ENCODE measurements at places on chromosomes 6 and 20.

DNA sequence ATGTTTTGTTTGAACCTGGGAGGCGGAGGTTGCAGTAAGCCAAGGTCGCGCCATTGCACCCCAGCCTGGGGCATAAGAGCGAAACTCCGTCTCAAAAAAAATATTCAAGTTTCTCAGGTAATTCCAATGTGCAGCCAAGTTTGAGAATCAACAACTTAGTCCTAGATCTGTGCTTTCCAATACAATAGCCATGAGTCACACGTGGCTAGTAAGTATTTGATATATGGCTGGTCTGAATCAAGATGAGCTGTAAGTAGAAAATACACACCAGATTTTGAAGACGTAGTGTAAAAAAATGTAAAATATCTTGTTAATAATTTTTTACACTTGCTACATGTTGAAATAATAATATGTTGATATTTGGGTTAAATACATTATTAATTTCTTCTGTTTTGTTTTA is 35.0 kb upstream of the BTBD3 start:
- no peak for DNase-seq

GRCh38 chr6:31702405-31702818 is 712 bp downstream of the ABHD16A start:
- no peak for DNase-seq

- DNase-seq, result no peak
Observed at GRCh38 chr20:38063911-38064530, 30.5 kb downstream of the RPRD1B start.

DNA sequence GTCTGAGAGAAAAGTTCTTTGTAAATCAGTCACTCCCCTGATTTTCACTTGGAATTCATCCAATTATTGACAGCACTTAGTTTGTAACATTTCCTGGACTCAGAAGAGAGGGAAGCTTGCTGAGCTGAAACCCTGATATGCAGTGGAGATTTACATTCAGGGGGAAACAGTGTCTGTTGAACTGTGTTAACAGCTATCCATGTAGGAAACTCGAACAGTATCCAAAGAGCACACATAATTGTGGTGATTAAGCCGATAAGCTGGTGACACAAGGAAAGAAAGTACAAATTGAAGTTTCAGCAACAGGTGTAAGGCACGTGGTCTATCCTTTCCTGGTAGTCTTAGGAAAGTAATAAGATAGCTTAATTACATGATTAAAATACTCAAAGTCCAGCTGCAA is 78.1 kb upstream of the FLRT3 start:
- DNase-seq, result no peak

DNA sequence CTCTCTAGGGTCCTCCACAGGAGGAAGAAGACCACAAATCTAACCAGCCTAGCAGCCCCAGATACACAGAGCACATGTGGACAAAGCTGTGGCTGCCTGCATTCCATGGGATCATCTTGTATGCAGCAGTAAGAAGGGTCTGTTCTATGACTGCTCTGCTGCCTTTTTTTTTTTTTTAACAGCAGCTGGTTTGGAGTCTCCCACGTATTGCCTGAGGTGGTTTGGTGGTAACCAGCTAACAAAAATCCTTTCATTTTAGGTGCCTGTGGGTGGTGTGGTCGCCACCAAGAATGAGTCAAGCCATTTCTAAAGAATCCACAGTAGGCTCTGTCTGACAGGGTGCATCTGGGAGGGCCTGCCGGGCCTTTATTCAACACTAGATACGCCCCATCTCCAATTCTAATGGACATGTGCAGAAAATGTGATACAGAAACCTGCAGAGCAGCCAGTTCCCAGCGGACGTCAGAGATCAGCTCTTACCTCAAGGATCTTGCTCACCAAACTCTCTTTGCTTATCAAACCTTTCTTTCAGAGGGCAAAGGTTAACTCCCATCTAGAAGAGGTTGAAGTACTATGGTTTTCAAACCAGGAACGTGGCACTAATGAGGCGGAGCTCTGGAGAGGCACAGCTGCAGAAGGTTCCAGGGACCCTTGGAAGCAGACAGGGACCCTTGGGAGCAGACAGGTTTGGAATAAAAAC is 32.0 kb downstream of the GNAS-AS1 start:
- DNase-seq, result peak; percentile 46

DNA sequence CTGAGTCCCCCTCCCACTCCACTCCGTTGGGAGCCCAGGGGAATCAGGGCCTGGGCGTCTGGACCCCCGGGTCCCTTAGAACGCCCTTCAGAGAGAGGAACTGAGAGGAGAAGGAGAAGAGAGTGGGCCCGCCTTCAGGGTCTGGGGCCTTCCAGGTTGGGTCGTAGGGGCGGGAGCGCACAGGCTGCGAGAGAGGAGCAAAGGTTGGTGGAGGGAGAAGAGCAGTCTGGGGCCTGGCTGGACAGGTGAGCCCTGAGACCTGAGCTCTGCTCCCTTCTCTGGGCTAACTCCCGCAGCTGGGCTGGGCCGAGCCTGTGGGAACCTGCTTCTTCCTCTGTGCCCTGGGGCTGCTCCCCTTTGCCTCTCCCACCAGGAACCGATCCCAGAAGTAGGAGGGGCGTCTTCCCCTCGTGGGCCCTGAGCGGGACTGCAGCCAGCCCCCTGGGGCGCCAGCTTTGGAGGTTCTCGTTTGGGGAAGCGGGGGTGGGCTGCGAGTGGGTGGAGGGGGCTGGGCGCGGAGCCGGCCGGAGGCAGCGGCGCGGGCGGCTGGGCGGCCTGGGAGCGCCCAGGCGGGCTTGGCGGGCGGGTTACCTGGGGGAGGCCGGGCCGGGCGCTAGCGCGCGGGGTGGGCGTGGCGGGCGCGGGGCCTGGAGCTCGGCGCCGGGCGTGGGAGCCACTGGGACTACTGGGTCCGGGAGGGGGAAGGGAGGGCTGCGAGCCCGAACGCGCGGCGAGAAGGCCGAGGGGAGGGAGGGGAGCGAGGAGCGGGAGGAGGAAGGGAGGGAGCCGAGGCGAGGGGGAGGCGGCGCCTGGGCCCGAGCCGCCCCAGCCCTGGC is at the start of gene DDR1:
DDR1 (plus strand) TSS at position 835 of the 836 bp plus-strand sequence. CDS start 4,211 bp downstream, outside the sequence.
- DNase-seq, result peak; percentile 34

DNA sequence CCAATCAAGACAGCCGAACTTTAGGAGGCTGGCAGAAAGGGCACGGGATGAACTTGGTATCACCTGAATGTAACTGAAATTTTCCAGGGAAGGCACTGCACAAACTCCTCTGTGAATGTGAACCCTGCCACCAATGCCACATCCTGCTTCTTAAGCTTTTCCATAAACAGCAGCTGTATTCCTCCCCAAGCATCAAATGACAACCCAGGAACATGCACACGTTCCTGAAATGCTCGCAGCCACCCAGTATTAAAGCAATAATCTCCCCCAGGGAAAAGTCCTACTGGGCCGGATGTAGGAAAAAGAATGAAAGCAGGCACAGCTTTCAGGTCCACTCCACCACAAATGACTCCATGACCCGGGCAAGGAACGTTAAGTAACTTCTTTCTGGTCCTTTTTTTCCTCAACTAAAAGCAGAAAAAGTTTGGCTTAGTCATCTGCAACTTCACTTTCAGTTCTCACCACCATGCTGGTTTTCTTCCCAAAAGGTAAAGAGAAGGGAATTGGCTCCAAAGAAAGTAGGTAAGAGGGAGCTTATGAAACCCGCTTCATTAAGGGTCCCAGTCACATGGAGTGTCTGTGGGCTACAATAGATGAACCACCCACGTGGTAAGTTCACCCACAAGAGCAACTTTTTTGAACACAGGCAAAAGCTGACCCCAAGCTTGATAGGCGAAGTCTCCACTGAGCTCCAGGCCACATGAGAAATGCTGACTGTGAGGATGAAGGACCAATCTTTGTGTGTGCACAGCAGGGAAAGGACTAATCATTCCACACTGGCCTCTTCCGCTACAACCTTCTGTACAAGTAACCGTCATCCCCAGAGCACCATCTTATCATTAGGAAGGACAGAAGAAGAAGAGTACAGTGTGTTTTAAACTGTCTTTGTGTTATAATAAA is 90.1 kb downstream of the HIVEP2 start:
- DNase-seq, result peak; percentile 26

DNA sequence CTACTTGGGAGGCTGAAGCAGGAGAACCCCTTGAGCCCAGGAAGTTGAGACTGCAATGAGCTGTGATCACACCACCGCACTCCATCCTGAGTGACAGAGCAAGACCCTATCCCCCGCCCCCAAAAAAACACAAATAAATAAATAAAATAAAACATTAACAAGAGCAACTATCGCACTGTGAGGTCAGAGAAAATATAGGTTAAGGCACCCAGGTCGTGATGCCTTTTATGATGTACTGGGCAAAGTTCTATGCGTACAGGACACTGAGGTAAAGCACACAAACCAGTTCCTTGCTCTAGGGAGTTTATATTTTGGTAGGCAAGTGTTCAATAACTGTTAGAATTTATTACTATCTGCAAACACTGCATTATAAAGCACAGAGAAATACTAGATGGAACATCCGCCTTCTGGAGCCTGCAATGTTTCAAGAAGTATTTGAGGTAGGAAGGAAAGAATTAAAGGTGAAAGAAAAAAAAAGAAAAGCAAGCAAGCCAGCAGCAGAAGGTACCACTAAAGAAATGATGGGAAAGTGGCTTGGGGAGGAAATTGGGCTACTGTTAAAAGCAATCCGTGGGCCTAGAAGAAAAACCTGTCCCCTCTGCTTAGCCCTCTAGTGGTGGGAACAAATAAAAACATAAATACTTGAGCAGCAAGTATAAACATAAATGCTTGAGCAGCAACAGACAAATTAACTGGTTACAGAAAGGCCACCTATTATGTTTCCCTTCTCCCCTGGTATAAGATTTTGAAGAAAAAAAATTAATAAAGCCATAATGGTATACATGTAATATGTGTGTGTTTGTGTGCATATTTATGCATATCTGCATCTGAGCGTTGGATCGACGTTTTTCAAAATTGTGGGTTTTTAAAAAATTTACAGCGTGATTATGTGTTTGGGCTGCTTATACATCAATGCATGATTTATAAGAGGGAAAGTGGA is 128.0 kb downstream of the PHACTR1 start:
- DNase-seq, result peak; percentile 41

DNA sequence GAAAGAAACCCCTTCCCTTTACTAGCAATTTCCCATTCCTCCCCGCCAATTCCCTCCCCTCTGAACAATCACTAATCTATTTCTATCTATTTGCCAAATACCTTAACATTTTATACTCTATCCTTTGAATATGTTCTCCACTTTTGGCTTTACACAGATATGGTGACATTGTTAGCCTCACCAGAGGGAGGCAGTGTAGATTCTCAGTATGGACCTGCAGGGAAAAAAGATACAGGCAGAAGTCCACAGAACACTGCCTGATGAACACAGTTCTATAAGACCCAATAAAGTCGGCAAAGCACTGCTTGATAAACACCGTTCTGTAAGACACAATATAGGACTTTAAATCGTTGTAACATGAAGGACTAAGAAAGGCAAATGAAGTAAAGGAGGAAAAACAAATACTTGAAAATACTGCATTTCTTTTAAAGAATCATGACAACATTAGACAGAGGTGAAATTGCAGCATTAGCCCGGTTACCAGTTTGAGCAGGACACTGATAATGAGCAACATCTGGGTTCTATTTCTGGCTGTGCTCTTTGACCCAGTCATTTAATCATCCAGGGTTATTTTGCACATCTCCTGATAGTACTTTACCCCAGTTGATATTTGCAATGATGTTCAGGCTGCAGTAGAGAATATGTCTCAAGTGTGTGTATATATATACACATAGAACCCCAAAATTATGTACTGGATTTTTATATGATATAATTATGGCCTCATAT is 296.8 kb downstream of the UTRN start:
- peak; percentile 37 for DNase-seq

DNA sequence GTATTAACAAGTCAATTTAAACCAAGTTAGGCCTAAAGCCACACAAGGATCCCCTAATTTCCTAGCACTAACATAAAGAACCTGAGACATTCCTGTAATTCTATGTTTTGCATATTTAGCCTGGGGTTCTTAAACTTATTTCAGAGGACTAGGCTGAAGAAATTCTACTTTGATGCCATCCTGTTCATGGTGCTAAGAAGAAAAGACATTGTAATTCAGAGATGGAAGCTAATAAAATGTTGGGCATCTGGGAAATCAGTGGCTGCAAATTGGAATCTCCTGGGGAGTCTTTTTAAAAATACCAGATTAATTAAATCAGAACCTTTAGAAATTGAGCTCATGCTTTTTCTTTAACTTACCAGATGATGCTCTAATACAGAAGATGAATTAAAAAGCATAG is 26.2 kb upstream of the IRAK1BP1 start:
- no peak for DNase-seq

DNA sequence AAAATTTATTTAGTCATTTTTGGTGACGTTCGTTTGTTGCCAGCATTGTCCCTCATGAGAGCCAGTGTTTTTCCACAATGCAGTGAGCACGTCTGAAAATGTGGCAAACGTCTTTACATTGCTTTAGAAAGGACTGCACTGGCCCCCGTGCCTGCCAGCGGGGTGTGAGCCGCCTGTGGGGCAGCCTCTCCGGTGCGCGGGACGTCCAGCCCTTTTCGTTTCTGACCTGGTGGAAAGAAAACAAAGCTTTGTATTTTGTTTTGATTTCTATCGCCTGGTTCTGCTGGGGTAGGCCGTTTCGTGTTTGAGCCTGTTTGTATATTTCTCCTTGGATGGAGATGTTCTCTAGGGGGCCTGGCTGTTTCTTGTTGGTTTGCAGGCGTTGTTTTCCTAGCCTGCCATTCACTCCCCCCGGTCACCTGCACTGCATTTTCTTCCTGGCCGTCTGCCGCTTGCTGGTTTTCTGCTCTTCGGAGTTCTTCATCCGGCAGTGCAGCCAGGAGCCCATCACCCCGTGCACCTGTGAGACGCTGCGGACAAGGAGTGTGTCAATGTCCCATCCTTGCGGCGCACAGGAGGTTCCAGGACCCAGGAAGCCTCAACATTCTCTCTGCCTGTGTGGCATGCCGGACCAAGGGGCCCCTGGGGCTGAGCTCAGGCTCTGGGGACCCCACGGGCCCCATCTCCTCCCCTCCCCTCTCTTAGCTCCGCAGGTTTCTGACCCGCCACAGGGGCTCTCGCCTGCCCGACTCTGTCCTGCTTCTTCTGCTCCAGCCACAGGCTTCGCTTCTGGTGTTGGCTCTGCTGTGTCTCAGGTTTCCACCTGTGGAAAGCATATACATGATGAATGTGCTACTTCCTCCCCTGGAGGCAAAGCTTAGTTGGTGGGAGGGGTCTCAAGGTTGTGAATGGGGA is 100.5 kb downstream of the CDH4 start:
- no peak for DNase-seq

- DNase-seq, result no peak
Observed at GRCh38 chr6:45974596-45974995, 41.1 kb downstream of the CLIC5 start.

- no peak for DNase-seq
Observed at GRCh38 chr20:16290358-16290757, 282.9 kb downstream of the KIF16B start.

GRCh38 chr20:14882157-14882556 is 544.7 kb upstream of the FLRT3 start:
- no peak for DNase-seq

DNA sequence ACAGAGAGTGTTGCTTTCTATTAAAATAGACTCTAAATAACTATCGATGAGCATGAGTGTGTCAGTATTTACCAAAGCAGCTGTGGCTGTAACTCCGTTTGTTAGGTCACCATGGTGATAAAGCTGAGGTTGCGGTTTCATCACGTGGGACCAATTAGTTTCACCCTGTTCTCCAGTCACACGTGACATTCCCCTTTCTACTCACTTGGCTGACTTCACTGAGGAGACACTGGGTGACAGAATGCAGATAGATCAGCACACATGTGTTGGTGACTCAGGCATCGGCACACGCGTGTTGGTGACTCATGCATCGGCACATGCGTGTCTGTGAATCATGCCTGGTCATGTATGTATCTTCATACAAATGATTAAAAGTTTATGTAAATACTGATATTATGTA is 285.4 kb downstream of the THBS2 start:
- DNase-seq, result peak; percentile 89

- DNase-seq, result no peak
Observed at GRCh38 chr6:119986934-119987549, 637.5 kb upstream of the MAN1A1 start.
